Activated naive CD4-positive, alpha-beta T cell (primary cell): ENCODE measurements at places on chromosomes 12 and 14.

- no peak for DNase-seq
These were observed 1182.8 kb downstream of the FLRT2 start for GRCh38 chr14:86712727-86713126.

GRCh38 chr12:29150462-29150861 lies 1.4 kb downstream of the FAR2 start:
- no peak for DNase-seq

- DNase-seq: no peak
These were observed 319.2 kb downstream of the DUSP6 start for GRCh38 chr12:89033062-89033461.

GRCh38 chr14:32588448-32589320 lies 259.6 kb downstream of the AKAP6 start:
- no peak for DNase-seq

GRCh38 chr12:124727264-124727800 lies 136.3 kb downstream of the SCARB1 start:
- no peak for DNase-seq

GRCh38 chr14:74656964-74657363 lies 44.9 kb upstream of the LTBP2 start:
- no peak for DNase-seq

DNA sequence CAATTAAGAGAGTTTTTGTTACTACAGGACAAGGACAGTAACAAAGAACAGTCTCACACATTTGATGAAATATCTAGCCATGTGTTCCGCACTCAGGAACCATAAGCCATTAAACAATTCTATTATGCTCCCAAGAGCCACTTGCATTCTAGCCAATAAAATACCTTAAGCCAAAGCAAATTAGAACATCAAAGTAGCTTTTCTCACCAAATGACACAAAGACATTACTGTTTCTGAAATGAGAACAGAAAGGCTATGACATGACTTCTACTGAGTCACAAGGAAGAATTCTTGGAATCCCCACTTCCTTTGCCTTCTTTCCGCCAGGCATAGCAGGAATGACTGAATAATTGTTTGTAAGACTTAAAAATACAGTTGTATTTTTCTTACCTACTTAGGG lies 445.8 kb downstream of the ATP23 start:
- DNase-seq: no peak

GRCh38 chr12:109682708-109683060 lies 30.9 kb upstream of the FAM222A start:
- no peak for DNase-seq

DNA sequence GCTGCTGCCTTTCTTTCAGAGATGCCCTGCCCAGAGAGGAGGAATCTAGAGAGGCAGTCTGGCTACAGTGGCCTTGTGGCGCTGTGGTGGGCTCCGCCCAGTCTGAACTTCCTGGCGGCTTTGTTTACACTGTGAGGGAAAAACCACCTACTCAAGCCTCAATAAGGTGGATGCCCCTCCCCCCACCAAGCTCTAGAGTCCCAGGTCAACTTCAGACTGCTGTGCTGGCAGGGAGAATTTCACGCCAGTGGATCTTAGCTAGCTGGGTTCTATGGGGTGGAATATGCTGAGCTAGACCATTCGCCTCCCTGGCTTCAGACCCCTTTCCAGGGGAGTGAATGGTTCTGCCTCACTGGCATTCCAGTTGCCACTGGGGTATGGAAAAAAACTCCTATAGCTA lies 25.6 kb downstream of the SPATA7 start:
- DNase-seq: no peak

- no peak for DNase-seq
These were observed 8.7 kb upstream of the MEG3 start for GRCh38 chr14:100816950-100817901.

DNA sequence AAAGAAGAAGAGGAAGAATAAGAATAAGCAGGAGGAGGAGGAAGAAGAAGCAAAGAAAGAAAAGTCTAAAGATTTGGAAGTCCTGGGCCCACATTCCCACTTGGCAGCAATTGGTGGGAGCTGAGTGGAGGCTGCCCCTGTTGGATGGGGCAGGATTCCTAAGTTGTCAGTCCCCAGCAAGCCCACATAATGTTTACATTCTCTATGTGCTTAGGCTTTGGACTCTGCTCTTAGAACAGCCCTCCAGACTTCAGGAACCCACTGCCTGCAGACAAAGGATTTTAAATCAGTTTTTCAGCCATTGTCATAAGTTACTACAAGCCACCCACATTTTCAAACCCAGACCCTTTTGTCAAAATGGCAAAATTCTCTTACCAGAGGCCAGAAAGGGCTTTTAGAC lies 92.0 kb downstream of the OTX2 start:
- no peak for DNase-seq

DNA sequence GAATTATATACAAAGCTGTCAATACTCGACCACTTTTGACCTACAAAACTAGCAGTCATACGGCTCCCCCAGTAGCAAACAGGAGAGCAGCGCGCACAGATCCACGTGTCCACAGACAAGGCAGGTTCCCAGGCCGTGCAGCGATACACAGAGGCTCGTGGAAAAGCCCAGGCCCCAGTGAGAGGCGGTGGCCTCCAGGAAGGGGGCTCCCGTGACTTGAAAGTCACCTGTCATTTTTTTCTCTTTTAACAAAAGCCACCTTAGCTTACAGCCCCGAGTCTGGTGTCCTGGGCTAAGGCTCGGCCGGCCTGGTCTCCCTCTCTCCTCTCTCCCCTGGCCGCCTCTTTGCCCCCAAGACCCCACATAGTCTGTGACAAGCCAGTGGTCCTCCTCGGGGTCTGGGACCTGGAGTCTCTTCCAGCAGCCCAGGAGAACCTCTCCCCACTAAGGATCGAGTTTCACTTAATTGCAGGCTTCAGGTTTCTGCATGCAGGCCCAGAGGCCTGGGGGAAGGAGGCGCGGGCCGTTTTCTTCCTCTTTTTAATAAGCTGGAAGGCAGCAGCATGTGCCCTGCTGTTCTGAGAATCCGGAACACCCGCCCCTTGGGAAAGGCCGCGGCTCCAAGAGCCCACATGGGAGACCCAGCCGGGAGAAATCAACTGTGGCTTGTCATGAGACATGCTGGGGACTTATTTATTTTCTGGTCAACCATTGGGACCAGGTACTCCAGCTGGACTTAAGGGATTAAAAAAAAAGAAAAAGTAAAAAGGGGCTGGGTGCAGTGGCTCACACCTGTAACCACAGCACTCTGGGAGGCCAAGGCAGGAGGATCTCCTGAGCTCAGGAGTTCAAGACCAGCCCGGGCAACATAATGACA lies 15.9 kb downstream of the NCOR2 start:
- DNase-seq: no peak
